NCI-H187 (cell line): ENCODE measurements at places on chromosomes 1 and 21.

- DNase-seq: no peak
These were observed 30.1 kb downstream of the SLC66A1 start for GRCh38 chr1:19342062-19342750.

DNA sequence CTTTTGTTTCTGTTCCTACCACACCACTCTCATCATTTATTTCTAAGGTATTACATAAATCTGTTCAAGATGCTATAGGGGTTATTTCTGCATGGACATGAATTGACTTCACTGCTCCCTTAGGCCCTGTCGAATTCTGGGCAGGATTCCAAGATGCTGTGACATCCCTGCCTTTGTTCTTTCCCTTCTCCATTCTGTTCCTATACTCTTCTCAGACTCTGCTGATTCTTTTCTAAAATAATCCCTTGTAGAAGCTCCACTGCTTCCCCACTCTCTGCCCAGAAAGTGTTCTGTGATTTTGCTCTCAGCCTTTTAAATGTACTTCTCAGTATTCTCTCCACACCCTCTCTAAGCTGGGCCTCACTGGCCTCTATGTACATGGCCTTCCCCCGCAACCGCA is 99.2 kb downstream of the PHTF1 start:
- DNase-seq: no peak

DNA sequence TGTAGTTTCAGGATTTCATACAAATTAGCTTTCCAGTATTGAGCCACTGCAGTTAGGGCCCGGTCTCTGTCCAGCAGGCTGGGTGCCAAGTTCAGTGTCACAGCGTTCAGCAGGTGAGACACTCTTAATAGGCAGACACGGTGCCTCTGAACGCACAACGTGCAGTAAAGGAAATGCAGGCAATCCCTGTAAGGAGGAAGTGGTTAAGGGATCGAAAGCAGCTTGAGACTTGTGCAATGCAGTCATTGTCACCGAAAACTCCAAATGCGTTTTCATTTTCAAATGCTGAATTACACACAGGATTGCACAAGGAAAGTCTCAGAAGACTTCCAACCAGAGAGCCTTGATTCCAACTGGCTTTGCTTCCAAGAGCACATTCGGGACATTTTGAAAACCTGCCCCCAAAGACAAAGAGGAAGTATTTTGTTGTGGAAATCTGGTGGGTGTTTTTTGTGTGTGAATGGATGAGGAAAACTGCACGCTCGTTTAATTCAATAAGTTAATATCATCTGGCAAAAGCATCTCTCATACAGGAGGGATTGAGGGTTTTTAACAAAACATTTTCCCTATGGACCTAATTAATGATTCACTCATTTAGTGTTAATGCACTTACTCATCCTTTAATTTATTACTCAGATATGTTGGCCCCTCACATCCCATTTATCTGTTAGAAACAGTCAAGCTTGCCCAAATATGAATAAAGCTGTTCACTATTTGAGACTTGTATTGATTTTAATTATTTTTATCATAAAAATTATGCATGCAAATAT is 61.6 kb downstream of the PTGS2 start:
- DNase-seq: no peak

DNA sequence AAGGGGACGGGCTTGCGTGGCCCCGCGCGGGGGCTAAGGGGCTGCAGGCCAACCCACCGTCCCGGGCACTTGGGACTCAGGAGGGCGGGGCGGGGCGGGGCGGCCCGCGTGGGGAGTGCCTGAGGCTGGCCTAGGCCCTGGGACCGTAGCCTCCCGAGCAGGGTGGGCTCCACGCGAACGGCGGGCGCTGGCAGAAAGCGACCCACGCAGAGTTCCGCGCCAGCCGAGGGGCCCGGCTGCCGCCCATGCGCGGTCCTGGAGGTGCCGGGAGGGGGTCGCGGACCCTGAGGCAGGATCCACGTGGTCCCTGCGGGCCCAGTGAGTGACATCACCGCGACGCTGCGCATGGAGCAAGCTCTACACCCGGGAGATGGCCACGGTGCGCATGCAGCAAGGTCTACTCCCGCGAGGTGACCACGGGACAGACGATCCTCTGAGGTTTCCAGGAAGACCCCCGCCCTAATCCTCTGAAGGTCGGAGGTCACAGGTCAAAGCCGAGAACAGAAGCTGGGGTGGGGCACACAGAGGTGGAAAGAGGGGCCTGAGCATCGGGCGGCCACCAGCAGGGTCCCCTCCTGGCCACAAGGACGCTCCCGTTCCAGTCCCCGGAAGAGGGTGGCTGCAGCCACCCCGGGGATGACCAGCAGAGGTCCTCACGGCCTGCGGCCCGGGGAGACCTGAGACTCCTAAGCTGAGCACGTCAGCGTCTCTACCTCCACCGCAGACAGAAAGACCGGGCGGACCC is 13.5 kb upstream of the SLC19A1 start:
- peak; percentile 8 for DNase-seq

GRCh38 chr1:38580594-38580993 is 279.0 kb downstream of the RRAGC start:
- no peak for DNase-seq

GRCh38 chr1:174550296-174550695 is 102.5 kb downstream of the GPR52 start:
- DNase-seq: no peak

DNA sequence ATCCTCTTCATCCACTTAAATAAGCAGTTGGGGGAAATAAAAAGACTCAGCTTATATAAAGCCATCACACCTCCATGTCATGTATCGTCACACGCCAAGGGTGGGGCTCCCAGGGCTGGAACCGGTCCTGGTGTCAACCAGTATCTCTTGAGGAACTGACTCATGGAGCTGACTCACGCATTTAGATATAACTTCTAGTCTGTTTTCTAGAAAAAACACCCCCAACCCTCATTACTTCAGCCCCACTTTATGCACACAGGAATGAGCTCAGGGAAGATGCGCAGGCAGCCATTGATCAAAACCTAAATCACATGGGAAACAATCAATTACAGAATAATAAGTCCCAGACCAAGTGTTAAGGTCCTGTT is 6.9 kb upstream of the IL22RA1 start:
- no peak for DNase-seq

DNA sequence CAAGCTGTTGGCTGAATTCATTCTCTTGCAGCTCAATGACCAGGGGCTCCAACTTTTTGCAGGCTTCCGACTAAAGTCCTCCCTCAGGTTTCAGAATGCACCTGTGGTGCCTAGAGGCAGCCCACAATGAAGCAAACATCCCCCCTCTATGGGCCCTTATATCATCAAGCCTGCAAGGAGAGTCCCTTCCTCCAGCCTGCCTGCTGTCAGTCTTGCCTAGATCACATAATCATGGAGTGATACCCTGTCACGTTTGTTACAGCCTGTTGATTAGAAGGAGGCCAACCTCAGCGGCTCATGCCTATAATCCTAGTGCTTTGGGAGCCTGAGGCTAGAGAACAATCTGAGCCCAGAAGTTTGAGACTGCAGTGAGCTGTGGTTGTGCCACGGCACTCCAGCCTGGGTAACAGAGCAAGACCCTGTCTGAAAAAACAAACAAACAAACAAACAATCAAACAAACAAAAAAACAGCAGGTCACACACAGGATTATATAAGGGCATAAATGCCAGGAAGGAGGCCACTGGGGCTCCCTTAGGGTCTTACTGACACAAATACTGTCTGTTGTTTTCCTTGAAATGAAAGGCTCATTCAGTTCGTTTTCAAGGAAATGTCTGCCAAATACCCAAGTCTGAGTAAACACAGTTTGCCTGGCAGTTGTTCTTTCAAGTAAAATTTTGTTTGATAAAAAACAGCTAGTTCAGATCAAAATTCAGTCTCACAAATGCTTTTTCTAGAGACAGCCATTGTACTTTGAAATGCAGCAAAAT is 4.7 kb upstream of the SPRR3 start:
- no peak for DNase-seq

DNA sequence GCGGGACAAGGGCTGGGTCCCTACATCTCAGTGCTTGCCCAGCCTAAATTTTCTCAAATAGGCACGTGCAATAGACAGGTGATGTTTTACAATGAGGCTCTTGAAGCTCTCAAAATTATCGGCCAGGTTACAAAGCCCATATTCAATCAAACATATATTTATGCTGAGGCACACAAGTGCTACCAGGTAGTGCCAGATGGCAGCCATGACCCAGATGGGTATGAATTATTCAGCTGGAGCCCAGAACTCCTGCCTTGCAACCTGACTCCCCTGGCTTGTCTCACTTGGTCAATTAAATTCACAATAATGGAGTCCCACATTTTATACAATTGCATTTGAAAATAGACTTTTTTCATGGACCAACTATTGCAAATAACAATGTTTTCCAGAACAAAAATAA is 12.3 kb upstream of the ADAM30 start:
- DNase-seq: no peak

DNA sequence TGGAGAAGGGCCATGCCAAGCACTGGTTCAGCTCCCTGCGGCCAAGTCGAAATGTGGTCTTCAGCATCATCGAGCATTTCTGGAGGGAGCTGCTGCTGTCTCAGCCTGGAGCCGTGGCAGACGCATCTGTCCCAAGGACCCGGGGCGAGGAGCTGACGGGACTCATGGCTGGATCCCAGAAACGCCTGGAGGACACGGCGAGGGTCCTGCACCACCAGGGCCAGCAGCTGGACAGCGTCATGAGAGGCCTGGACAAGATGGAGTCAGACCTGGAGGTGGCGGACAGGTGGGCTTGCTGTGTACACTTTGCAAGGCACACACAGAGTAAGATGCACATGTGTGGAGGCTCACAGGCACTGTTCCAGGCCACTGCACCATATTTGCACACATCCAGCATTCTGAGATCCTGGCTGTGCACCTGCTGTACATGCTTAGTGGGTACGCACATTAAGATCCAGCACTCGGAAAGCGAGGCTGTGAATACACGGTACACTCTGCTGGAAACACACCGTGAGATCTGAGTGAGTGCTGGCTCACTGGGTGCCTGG is 12.8 kb downstream of the SNAP47 start:
- no peak for DNase-seq

- no peak for DNase-seq
These were observed 26.2 kb downstream of the OR10J5 start for GRCh38 chr1:159509440-159510228.

- no peak for DNase-seq
These were observed 30.7 kb downstream of the CENPF start for GRCh38 chr1:214633686-214634085.

DNA sequence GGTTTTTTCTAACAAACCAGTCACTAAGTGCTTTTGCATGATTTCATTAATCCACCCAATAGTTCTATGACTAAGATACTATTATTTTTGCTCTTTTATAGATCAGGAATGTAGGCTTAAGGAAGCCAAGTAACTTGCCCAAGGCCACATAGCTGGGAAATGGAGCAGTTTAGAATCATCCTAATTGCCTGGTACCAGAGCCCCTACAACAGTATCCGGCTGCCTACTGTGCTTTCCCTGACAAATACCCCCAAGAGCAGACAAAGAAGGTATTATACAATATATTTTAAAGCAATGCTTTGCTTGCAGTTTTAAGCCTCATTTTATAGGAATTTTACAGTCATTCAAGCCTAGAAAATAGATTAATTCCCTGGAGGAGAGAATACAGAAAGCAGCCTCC is 45.5 kb upstream of the RASAL2 start:
- no peak for DNase-seq

DNA sequence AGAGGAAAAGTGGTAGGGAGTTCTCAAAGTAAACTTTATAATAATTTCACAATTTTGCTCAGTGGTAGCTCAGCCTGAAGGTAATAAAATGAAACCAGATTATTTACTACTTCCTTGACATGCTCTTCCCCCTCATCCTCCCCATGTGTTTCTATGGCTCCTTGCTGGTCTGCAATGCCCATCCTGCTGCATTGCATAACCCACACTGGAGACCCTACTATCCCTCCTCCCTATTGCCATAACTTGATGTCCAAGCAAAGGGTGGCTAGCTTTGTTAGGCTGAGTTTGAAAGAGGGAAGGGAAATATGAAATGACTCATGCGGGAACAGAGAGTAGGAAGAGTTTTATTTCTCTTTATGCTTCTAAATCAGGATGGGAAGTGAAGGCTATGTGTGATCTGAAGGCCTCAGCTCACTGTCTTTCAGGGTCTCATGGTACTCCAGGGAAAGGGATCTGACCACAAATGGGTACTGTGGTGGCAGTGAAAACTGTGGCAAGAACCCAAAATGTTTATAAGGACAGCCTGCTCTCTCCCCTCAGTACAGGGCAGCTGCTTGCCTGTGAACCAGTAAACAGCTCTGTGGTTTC is 36.4 kb upstream of the HSD17B7 start:
- DNase-seq: no peak

GRCh38 chr1:202680586-202681352 is 29.5 kb downstream of the SYT2 start:
- DNase-seq: no peak

- DNase-seq: no peak
These were observed at the start of gene INPP5B for GRCh38 chr1:37946703-37947360. INPP5B (minus strand) TSS chr1:37947053; CDS start chr1:37946308, 745 bp downstream.

- no peak for DNase-seq
These were observed 31.1 kb upstream of the MTF1 start for GRCh38 chr1:37890378-37891014.

DNA sequence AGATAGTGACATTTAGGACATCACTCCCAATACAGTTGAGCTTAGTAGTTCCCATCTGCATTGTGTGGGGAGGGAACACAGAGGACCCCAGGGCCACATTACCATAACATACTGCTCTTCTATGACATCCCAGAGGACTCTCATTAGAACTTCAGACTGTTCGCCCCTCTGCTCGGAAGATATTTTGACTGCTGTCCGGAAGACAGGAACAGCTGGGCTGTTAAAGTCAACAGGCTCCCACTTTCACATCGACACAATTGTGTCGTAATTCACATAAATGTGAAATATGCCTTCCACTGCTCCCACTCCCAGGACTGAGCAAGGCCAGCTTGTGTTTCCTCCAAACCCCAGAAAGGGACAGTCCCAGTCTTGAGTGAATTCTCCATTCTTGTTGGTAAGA is 158.4 kb downstream of the SEC16B start:
- DNase-seq: no peak

GRCh38 chr1:44033756-44034155 is 2.5 kb upstream of the SLC6A9 start:
- no peak for DNase-seq

- DNase-seq: no peak
These were observed 44.5 kb downstream of the SLC2A1 start for GRCh38 chr1:42914092-42914627.

GRCh38 chr21:38354746-38355145 is 98.0 kb downstream of the KCNJ15 start:
- no peak for DNase-seq

GRCh38 chr1:11874624-11875023 is 15.9 kb upstream of the NPPB start:
- no peak for DNase-seq

DNA sequence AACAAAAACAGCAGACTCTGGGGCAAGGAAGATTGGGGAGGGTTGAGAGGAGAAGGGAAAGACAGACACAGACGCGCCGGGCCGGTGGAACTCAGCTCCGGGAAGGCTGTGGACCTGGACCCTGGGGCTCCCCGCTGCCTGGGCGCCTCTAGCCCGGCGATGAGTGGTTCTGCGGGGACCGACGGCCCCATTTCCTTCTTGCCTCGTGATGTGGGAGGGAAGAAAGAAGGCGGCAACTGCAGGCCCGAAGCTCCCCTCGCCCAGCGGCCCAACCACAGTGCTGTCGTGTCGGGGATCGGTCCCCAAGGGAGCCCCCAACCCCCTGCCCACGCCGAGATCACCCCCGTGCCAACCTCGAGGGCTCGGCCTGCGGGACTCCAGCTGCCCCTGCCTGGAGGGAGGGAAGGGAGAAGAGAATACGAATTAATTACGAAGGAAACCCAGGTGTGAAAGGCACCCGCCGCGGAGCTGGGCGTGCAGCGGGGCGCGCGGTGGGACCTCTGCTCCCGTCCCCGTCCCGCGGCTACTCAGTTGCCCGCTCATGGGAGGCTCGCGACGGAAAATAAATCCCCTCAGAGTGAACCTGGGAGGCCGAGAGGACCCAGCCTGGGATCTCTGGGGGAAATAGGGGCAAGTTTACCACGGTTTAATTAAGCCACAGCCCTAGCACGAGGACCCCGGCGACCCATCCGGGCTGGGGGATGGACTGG is 7.4 kb downstream of the FOXD3 start:
- DNase-seq: no peak
